Calu3 (cell line): ENCODE measurements at places on chromosomes 6 and 20.
A peak's percentile ranks its signal among the peaks of the same experiment; 100 is the strongest.

- H3K4me1 ChIP-seq = peaks cover 19% of the 10 kb centered on the region
- no peaks in the 10 kb centered on the region for H3K27me3 ChIP-seq
- DNase-seq = peak; percentile 24
Observed at GRCh38 chr20:50815162-50815989, 20.5 kb downstream of the BCAS4 start.

DNA sequence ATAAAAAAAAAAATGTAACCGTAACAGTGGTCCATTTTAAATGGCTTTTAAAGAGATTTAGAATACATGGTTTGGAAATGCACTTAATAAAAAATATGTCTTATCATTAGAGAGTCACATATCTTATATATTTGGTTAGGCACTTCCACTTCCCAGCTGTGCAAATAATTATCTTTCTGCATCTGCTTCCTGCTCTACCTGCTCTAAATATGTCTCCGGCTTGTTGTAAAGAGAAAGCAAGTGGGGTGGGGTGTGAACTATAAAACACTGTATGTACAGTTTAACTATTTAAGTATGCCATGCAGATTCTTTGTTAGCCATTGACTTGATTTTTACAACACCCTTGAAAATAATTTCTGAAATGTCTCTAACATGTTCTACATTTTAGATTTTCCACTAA lies 106.3 kb downstream of the NKAIN2 start:
- no peak overlapping the region for H3K27ac ChIP-seq
- no peaks in the 10 kb centered on the region for H3K36me3 ChIP-seq
- no peaks in the 10 kb centered on the region for H3K4me1 ChIP-seq
- no peak overlapping the region for H3K4me3 ChIP-seq
- no peaks in the 10 kb centered on the region for H3K27me3 ChIP-seq

DNA sequence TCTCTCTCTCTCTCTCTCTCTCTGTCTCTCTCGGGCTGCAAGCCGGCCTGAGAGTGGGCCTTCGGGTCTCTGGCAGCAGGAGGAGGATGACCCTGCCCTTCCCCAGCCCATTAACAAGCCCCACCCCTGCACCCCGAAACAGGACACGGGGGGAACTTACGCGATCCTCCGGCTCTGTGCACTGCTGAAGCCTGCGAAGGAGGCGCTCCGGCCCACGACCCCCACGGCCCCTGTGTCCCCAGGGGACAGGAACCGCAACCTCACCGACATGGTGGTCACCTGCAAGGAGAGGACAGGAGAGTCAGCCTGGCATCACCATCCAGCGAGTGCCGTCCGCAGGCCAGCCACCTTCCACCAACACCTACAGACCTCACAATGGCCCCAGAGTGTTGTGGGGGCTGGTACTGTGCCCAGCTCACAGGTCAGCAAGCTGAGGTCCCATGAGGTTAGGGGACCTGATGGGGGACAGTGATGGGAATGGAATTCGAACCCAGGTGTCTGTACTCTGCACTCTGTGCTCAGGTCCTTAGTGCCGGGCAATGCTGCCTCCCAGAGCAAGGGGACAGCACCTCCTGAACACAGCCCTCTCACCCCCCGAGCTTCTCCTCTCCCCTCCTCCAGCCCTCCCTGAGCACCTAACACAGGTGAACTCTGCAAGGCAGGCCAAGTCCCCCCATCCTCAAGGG lies 60.6 kb downstream of the RIPOR3 start:
- H3K4me1 ChIP-seq = peaks cover 23% of the 10 kb centered on the region
- H3K4me3 ChIP-seq = no peak overlapping the region
- H3K27me3 ChIP-seq = no peaks in the 10 kb centered on the region
- DNase-seq = no peak
- H3K36me3 ChIP-seq = no peaks in the 10 kb centered on the region
- no peak overlapping the region for H3K27ac ChIP-seq

- DNase-seq = peak; percentile 23
- H3K27ac ChIP-seq = no peak overlapping the region
- no peak overlapping the region for H3K4me3 ChIP-seq
- no peaks in the 10 kb centered on the region for H3K4me1 ChIP-seq
Observed at GRCh38 chr6:170147056-170147787, 143.7 kb downstream of the DLL1 start.

- H3K4me1 ChIP-seq = peaks cover 12% of the 10 kb centered on the region
- H3K36me3 ChIP-seq = no peaks in the 10 kb centered on the region
- no peak overlapping the region for H3K4me3 ChIP-seq
- H3K27ac ChIP-seq = no peak overlapping the region
Observed at GRCh38 chr6:111730864-111731263, 125.2 kb upstream of the TRAF3IP2 start.

GRCh38 chr6:97014595-97014994 lies 90.1 kb downstream of the KLHL32 start:
- H3K27ac ChIP-seq = no peak overlapping the region
- H3K27me3 ChIP-seq = no peaks in the 10 kb centered on the region
- no peaks in the 10 kb centered on the region for H3K36me3 ChIP-seq
- no peaks in the 10 kb centered on the region for H3K4me1 ChIP-seq
- no peak overlapping the region for H3K4me3 ChIP-seq
